GM23248 (cell line): ENCODE measurements at places on chromosomes 11 and 22.

DNA sequence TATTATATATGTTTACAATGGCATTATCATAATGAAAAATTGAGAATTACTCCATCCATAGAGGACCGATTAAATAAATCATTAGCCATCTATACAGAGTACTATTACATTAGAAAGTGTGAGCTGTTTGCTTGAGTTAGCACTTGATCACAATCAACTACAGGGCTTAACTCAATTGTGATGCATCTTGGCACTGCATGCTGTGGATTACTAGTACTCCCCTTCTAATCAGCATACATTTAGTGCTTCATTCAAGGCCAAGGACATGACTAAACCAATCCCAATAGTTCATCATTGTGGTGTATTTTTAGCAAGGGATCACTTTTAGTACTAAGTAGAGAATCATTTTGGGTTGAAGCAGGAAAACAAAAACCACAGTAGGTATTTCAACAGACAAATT lies 23.5 kb upstream of the ARHGAP42 start:
- H3K4me3 ChIP-seq: no peak overlapping the region
- H3K27ac ChIP-seq: no peak overlapping the region
- H3K36me3 ChIP-seq: no peaks in the 10 kb centered on the region
- no peaks in the 10 kb centered on the region for H3K4me1 ChIP-seq
- DNase-seq: no peak
- no peaks in the 10 kb centered on the region for H3K27me3 ChIP-seq

- 0 out of 2 replicates have a peak, but pooled peaks cover 8% of the 10 kb centered on the region for H3K27me3 ChIP-seq
- no peaks in the 10 kb centered on the region for H3K4me1 ChIP-seq
- no peak for DNase-seq
- no peak overlapping the region for H3K27ac ChIP-seq
- H3K4me3 ChIP-seq: no peak overlapping the region
Observed at GRCh38 chr11:112437096-112437495, 176.4 kb upstream of the PLET1 start.

DNA sequence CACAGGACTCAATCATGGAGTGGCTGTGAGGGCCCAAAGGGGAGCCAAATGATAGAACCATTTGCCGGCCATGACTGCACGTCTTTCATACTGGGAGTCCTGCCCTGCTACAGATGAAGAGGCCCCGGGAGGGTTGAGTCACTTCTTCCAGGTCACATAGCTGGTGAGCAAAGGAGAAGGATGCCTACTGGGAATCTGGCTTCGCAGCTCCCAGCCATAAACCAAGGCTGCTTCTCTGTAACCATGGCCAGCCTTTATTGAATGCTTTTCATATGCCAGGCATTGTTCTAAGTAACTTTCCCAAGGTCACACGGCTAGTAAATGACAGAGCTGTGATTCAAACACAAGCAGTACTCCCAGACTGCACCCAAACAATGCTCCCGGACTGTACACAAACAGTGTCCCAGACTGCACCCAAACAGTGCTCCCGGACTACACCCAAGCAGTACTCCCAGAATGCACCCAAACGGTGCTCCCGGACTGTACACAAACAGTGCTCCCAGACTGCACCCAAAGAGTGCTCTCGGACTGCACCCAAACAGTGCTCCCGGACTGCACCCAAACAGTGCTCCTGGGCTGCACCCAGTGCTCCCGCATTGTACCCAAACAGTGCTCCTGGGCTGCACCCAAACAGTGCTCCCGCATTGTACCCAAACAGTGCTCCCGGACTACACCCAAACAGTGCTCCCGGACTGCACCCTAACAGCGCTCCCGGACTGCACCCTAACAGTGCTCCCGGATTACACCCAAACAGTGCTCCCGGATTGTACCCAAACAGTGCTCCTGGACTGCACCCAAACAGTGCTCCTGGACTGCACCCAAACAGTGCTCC lies 89.8 kb downstream of the FBXO7 start:
- peak; percentile 96 for DNase-seq
- no peaks in the 10 kb centered on the region for H3K27me3 ChIP-seq
- peaks cover 12% of the 10 kb centered on the region for H3K4me1 ChIP-seq
- H3K4me3 ChIP-seq: no peak overlapping the region

DNA sequence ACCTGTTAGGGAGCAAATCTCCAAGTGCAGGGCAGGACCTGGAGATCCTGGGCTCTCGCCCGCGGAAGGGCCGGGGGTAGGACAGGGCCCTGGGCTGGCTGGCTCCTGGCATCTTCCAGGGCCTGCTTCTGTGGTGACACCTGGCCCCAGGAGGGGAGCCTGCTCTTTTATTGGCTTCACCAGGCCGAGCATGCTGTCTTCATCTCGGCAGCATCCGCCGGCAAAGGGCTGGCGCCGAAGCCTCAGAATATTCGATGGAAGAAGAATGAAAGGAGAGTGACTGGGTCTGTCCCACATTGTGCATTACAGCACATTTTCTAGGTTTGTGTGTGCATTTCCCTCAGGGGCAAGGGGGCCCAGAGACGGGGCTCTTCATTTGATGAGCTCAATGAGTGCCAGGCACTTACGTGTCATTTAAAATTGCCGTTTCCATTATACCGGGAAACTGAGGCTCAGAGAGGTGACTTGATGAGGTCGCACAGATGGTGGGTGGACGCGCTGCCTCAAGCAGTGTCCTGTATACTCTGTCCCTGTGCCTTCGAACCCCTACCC lies 70.0 kb downstream of the RBX1 start:
- no peak overlapping the region for H3K27ac ChIP-seq
- peak; percentile 32 for DNase-seq
- H3K4me3 ChIP-seq: peak overlapping the region; percentile 82
- no peaks in the 10 kb centered on the region for H3K4me1 ChIP-seq

GRCh38 chr11:102676084-102676483 lies 29.5 kb downstream of the MMP27 start:
- H3K36me3 ChIP-seq: no peaks in the 10 kb centered on the region
- no peak overlapping the region for H3K4me3 ChIP-seq
- H3K27ac ChIP-seq: no peak overlapping the region
- H3K27me3 ChIP-seq: peaks cover 22% of the 10 kb centered on the region; the same call in 1 of the 2 replicates
- H3K4me1 ChIP-seq: no peaks in the 10 kb centered on the region
- DNase-seq: no peak

GRCh38 chr11:117134431-117134830 lies 9.7 kb upstream of the PAFAH1B2 start:
- no peaks in the 10 kb centered on the region for H3K27me3 ChIP-seq
- H3K4me1 ChIP-seq: no peaks in the 10 kb centered on the region
- H3K4me3 ChIP-seq: no peak overlapping the region

GRCh38 chr11:114044042-114044871 lies 15.3 kb upstream of the ZBTB16 start:
- no peaks in the 10 kb centered on the region for H3K4me1 ChIP-seq
- H3K4me3 ChIP-seq: no peak overlapping the region
- no peak for DNase-seq
- H3K27ac ChIP-seq: no peak overlapping the region
- H3K36me3 ChIP-seq: no peaks in the 10 kb centered on the region

- H3K4me1 ChIP-seq: no peaks in the 10 kb centered on the region
- H3K27ac ChIP-seq: no peak overlapping the region
- H3K4me3 ChIP-seq: no peak overlapping the region
- peak; percentile 64 for DNase-seq
- 0 out of 2 replicates have a peak, but pooled peaks cover 6% of the 10 kb centered on the region for H3K36me3 ChIP-seq
Observed at GRCh38 chr11:65588199-65589054, 7.2 kb downstream of the KCNK7 start.
